ENCODE measurements at places on chromosomes 7 and 10. TPM values are rescaled to one million over a fixed set of nuclear protein-coding genes. Genes with fewer than 3 reads are reported as not detected.

Gene C7orf33
- total RNA-seq, result not detected

Gene SAMD9
- total RNA-seq, result 13.3 TPM

Gene NKX2-3
- total RNA-seq, result 0.07 TPM

Gene PNLIPRP2
- total RNA-seq, result not detected

Gene ATRNL1
- 0.07 TPM for total RNA-seq

Gene ACSL5
- 22.7 TPM for total RNA-seq

Gene OR13A1
- not detected for total RNA-seq

Gene HHEX
- total RNA-seq, result 50.5 TPM

Gene CRCP
- 33.0 TPM for total RNA-seq

Gene UBE2D4
- total RNA-seq, result 9.4 TPM

Gene UCMA
- not detected for total RNA-seq

Gene GNGT1
- total RNA-seq, result not detected

Gene GPER1
- total RNA-seq, result 2.0 TPM

Gene MYH16
- 0.53 TPM for total RNA-seq

Gene CUBN
- 2.0 TPM for total RNA-seq

Data from pulmonary artery endothelial cell (primary cell).